Stomach (tissue), 19 donors: ENCODE measurements at places on chromosomes 2 and 18. TPM values are rescaled to one million over a fixed set of nuclear protein-coding genes. Genes with fewer than 3 reads are reported as not detected.

The TYW5 gene
- 25.3 TPM for total RNA-seq

The CEP68 gene
- 25.8 TPM for total RNA-seq

The GPR35 gene
- total RNA-seq, result 35.5 TPM

The MAP2 gene
- 14.5 TPM for total RNA-seq

The VSNL1 gene
- 1.1 TPM for total RNA-seq

The KIF3C gene
- total RNA-seq, result 7.3 TPM

The TMEM37 gene
- total RNA-seq, result 27.8 TPM

The GREB1 gene
- total RNA-seq, result 11.0 TPM

The GAL3ST2 gene
- 311 TPM for total RNA-seq

The L3MBTL4 gene
- total RNA-seq, result 23.3 TPM

The TUBA3E gene
- not detected for total RNA-seq

The CETN1 gene
- total RNA-seq, result not detected

The KLHL41 gene
- not detected for total RNA-seq

The CAPN13 gene
- total RNA-seq, result 78.2 TPM

The GPC1 gene
- 17.5 TPM for total RNA-seq

The FNDC4 gene
- total RNA-seq, result 2.9 TPM

The TMEM17 gene
- total RNA-seq, result 0.87 TPM

DNA sequence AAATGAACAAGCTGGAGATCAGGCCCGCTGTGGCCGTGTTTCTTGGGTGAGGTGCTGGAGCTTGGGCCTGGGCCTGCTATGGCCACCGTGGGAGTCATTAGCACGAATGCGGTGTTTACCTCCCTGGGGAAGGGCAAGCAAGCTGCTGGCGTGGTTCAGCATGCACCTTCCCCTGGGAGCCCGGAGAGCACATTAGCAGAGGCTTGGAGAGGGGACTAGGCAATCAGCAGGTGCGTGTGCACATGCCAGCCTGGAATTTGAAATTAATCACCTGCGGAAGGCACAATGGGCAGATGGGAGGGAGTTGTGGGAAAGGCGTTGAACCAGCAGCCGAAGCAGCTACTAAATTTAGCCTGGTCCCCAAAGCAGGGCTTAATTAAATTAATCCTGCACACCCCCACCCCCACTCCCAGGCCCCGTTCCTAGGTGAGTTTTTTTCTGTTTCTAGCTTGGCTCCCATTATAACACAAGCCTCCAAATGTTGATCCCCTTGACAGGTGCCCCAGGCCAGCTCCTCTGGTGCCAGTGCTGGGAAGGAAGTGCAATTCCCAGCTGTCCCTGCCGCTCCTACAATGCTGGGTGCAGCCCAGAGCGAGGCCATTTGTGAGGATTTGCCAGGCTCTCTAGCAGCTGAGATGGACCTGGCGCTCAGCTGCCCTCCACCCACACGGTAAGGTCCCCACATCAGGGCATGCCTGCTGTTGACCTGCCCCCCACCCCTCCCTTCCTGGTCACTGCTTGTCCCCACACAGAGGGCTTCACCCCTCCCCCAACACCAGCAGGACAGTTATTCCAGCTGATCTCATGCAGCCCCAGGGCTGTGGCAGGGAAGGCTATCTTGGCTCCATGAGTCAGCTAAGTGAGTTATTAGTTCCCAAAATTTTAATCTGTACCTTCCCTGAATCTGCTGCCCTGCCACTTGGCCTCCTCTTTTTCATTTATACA, 115.0 kb downstream of the ZBTB7C start:
- H3K4me1 ChIP-seq, result peaks cover 24% of the 10 kb centered on the region
- no peaks in the 10 kb centered on the region for H3K27me3 ChIP-seq

DNA sequence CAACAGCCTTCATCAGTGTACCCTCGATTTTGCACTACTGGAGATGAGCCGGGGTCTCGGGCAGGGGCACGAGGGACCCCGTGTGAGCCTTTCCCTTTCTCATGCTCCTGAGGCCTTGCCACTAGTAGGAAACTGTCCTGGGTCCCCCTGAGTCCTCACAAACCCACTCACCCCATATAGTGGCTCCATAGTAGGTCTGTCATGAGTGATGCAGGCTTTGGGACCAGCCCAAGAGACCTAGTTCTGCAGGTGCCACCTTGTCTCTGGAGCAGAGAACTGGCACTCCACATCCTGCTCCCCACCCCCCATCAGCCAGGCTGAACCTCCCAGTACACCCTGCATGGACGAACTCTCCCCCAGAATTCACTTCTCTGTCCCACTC, 187.1 kb downstream of the SMAD7 start:
- H3K4me1 ChIP-seq, result peaks cover 11% of the 10 kb centered on the region
- H3K4me3 ChIP-seq, result no peak overlapping the region
- H3K27ac ChIP-seq, result no peak overlapping the region
- no peak for DNase-seq
- H3K36me3 ChIP-seq, result peaks cover 66% of the 10 kb centered on the region
- H3K27me3 ChIP-seq, result no peaks in the 10 kb centered on the region

GRCh38 chr18:34097312-34097711, 127.4 kb downstream of the NOL4 start:
- peak; percentile 16 for DNase-seq
- no peaks in the 10 kb centered on the region for H3K36me3 ChIP-seq
- H3K4me3 ChIP-seq, result no peak overlapping the region
- H3K27ac ChIP-seq, result no peak overlapping the region
- no peaks in the 10 kb centered on the region for H3K27me3 ChIP-seq
- H3K4me1 ChIP-seq, result no peaks in the 10 kb centered on the region

- no peaks in the 10 kb centered on the region for H3K36me3 ChIP-seq
- no peak overlapping the region for H3K27ac ChIP-seq
- H3K27me3 ChIP-seq, result no peaks in the 10 kb centered on the region
- H3K4me3 ChIP-seq, result no peak overlapping the region
- no peaks in the 10 kb centered on the region for H3K4me1 ChIP-seq
Observed at GRCh38 chr2:111678161-111678560, 205.8 kb downstream of the ANAPC1 start.

- H3K4me3 ChIP-seq, result no peak overlapping the region
- H3K27ac ChIP-seq, result no peak overlapping the region
- peaks cover 64% of the 10 kb centered on the region for H3K36me3 ChIP-seq
Observed at GRCh38 chr2:9385841-9386240, 37.5 kb downstream of the ITGB1BP1 start.

DNA sequence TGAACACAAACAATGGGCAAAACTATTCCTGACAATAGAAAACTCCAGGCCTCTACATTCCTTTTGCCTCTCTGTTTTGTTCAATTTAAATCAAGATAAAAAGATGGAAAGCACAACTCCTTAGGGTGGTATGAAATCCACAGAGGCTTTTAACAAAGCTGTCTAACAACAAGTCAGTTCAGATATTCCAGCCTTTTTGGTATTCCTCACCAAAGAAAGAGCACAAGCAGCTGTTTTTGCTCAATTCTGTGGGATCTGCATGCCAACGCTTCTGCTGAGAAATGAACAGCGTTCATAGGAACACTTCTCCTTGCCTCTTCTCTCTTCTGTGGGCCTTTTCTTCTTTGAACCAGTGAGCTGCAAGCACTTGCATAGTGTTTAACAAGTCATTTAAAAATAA, 411.6 kb upstream of the TCF4 start:
- H3K27me3 ChIP-seq, result no peaks in the 10 kb centered on the region
- no peak overlapping the region for H3K4me3 ChIP-seq
- no peak overlapping the region for H3K27ac ChIP-seq
- H3K4me1 ChIP-seq, result peaks cover 12% of the 10 kb centered on the region
- H3K36me3 ChIP-seq, result no peaks in the 10 kb centered on the region

DNA sequence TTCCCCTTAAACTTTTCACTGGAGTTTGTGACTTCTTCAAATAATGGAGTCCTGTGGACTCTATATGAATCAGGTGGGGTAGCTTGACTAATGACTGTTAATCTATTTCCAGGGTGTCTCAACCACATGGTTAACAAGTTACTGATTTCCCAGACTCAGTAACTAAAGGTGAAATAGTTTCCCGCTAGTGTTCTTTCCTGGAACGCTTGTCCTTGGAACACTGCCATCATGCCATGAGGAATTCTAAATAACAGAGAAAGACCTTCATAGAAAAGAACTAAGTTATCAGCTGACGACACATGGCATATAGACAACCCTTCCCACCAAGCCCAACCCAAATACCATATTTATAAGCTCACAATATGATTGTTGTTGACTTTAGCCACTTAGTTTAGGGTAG, 1027.9 kb upstream of the FAM98A start:
- H3K27ac ChIP-seq, result no peak overlapping the region
- no peaks in the 10 kb centered on the region for H3K27me3 ChIP-seq
- no peak overlapping the region for H3K4me3 ChIP-seq

GRCh38 chr2:48219555-48220436, 310.2 kb upstream of the STON1 start:
- H3K27me3 ChIP-seq, result no peaks in the 10 kb centered on the region
- no peak overlapping the region for H3K27ac ChIP-seq
- no peaks in the 10 kb centered on the region for H3K4me1 ChIP-seq
- H3K36me3 ChIP-seq, result no peaks in the 10 kb centered on the region
- no peak for DNase-seq
- H3K4me3 ChIP-seq, result no peak overlapping the region

GRCh38 chr2:144504218-144504641, 15.7 kb downstream of the ZEB2 start:
- H3K4me3 ChIP-seq, result no peak overlapping the region
- H3K27ac ChIP-seq, result peak overlapping the region; percentile 8
- H3K27me3 ChIP-seq, result peaks cover 6% of the 10 kb centered on the region
- no peaks in the 10 kb centered on the region for H3K36me3 ChIP-seq
- no peaks in the 10 kb centered on the region for H3K4me1 ChIP-seq
- no peak for DNase-seq

GRCh38 chr2:42030200-42030759, 17.5 kb upstream of the PKDCC start:
- H3K27me3 ChIP-seq, result no peaks in the 10 kb centered on the region
- H3K27ac ChIP-seq, result no peak overlapping the region
- no peak overlapping the region for H3K4me3 ChIP-seq
- no peaks in the 10 kb centered on the region for H3K36me3 ChIP-seq

DNA sequence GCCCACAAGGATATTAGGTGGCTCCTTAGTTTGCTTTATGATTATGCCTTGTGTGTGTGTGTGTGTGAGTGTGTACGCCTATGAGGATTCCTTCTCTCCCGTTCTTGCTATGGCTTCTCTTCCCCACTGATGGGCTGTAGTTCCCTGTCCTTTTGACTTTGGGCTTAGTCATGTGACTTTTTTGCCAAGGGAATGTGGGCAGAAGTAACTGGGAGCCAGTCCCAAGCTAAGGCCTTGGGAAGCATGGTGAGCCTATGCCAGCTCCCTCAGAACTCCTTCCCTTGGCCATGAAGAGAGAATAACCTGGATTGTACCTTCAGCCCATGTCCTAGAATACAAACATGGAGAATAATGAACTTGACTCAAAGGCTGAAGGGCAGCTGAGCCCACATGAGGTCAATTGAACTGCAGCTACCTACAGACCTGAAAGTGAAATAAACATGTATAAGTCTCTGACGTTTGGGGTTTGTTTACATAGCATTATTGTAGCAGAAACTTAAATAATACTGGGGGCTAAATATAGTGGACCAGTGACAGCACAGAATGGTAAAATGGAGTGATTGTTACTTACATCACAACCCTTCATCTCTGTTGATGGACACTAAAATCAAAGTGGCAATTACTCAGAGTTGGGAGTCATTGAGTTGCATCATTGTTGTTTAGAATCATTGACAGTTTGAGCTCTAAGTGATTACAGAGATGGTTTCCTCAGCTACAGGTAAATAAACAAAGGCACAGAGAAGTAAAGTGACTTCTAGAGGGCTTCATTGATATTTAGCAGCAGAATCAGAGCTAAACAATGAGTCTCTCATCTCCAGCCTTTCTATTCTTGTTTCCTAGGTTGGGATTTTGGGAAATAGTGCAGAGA, 15.3 kb upstream of the IL36G start:
- H3K4me1 ChIP-seq, result peaks cover 6% of the 10 kb centered on the region
- no peak overlapping the region for H3K27ac ChIP-seq
- DNase-seq, result no peak
- no peak overlapping the region for H3K4me3 ChIP-seq
- H3K36me3 ChIP-seq, result no peaks in the 10 kb centered on the region

GRCh38 chr2:110770959-110771431, 38.6 kb downstream of the ACOXL start:
- peaks cover 34% of the 10 kb centered on the region for H3K4me1 ChIP-seq
- H3K27ac ChIP-seq, result no peak overlapping the region
- no peaks in the 10 kb centered on the region for H3K27me3 ChIP-seq
- no peak overlapping the region for H3K4me3 ChIP-seq
- no peaks in the 10 kb centered on the region for H3K36me3 ChIP-seq

DNA sequence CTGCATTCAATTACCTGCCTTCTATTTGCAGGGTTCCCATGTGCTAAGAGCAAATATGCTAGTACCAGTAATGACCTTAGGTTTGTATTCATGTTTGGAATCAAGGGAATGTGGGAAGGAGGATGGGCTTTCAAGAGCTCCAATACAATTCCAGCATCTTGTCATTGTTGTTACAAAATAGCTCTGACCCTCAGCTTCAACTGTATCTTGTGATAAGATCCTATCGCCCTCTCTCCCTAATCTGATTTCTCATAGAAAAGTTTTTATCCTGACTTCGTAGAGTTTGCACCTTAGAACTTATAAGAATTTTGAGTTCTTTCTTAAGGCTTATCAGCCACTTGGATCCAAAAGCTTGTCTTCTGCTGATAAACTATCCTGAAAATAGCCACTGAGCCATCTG, 749.5 kb upstream of the ACVR2A start:
- H3K27me3 ChIP-seq, result no peaks in the 10 kb centered on the region
- H3K4me3 ChIP-seq, result no peak overlapping the region
- no peaks in the 10 kb centered on the region for H3K4me1 ChIP-seq
- H3K36me3 ChIP-seq, result no peaks in the 10 kb centered on the region

- H3K36me3 ChIP-seq, result no peaks in the 10 kb centered on the region
- no peak for DNase-seq
- H3K27me3 ChIP-seq, result no peaks in the 10 kb centered on the region
- H3K4me1 ChIP-seq, result no peaks in the 10 kb centered on the region
- H3K4me3 ChIP-seq, result no peak overlapping the region
Observed at GRCh38 chr2:155844461-155844860, 488.1 kb downstream of the NR4A2 start.

DNA sequence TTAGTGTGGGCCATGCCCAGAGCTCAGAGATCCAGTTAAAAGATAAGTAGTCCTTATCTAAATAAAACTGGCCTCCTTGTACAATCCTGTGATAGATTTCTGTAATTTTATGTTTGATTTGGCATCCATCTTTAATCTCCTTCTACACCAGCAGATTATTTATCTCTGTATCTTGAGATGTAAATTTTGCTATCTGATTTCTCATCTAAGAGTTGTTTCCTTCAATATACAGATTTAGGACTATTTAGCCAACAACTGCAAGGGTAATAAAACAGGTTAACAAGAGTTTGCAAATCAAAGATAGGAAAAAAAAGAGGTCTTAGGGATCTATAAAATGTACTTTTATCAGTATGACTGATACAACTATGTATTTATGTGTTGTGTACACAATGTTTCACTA, 68.6 kb upstream of the ABCA12 start:
- H3K4me1 ChIP-seq, result no peaks in the 10 kb centered on the region
- DNase-seq, result no peak
- no peaks in the 10 kb centered on the region for H3K27me3 ChIP-seq
- H3K4me3 ChIP-seq, result no peak overlapping the region
- no peak overlapping the region for H3K27ac ChIP-seq

GRCh38 chr18:38693104-38693503, 1127.5 kb upstream of the CELF4 start:
- no peak overlapping the region for H3K4me3 ChIP-seq
- H3K27ac ChIP-seq, result no peak overlapping the region
- H3K4me1 ChIP-seq, result no peaks in the 10 kb centered on the region
- H3K36me3 ChIP-seq, result no peaks in the 10 kb centered on the region
- DNase-seq, result no peak
